ENCODE measurements at places on chromosomes 16 and 17.

GRCh38 chr16:17412791-17413190 is 58.0 kb downstream of the XYLT1 start:
- no peak for DNase-seq

DNA sequence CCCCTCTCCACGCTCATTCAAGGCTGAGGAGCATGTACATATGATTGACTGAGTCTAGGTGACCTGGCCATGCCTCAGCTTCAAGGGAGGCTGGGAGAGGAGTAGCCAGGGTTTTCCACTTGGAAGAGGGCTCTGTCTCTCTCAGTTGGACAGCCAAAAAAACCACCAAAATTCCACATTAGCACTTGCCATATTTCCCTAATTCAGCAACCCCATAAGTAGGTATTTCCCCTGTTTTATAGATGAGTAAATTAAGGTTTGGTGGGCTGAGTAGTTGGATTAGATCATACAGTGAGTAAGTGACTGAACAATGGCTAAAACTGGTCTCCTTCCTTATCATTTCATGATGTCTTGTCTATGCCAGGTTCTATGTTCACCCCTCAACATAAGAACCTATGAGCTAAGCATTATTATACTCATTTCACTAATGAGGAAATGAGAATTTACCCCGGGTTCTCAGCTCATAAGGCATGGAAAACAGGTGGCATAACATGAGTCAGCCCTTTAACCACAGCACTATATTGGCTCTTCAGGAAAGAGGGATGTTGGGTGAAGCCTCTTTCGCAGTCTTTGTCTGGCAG is 68.0 kb upstream of the GAS7 start:
- DNase-seq = no peak

DNA sequence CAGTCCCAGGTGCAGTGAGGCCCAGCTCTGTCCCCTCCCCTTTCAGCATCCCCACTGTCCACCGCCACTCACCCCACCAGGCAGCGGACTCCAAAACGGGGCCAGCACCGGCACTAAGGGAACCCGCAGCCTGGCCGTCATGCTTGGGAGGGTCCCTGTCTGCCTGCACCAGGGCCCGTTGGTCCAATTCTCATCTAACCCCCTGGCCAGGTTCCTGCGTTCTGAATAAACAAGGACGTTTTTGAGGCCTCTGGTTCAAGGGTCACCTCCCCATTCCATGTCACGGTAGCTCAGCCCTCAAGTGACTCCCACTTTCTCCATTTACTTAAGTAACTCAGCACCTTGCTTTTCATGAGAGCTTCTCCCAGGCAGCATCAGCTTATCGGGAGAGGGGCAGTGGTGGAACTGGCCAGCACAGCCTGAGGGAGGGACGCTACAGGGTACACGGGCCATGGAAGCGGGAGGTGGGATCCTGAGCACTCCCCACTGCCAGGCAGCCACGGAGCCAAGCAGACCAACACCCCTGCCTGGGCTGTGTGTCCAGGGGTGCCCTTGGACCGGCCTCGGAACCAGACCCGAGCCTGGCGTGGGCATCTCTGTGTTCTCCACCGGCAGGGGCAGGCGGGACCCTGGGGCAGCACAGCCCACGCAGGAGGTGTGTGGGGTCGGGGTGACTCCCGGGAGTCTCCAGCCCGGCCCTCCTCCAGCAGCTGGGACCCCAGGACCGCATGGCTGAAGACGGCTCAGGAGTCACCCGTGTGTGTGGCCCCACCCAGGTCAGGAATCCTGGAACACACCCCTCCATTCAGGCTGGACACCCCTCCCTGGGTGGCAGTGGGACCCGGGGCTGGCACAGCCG is 74.9 kb upstream of the GNG13 start:
- no peak for DNase-seq

DNA sequence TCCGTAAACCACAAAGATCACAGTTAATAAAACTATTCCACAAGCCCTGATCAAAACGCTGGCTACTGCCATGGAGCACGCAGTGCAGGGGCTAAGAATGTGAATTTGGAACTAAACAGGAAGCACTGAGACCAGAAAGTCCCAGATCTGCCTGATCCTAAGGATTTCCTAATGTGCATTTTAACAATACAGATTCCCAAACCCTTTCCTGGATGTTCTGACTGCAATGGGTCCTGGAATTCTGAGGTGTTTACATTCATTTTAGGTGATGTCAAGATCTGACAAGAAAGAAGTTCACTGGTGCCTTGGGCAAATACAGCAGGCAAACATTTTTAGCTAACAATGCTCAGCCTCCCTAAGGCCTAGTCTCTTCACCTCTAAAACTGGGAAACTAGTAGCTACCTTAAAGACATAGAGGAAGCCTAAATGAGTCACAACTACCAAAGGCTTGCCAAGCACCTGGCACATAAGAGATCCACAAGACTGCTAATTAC is 10.3 kb downstream of the NSMCE1 start:
- DNase-seq = no peak

DNA sequence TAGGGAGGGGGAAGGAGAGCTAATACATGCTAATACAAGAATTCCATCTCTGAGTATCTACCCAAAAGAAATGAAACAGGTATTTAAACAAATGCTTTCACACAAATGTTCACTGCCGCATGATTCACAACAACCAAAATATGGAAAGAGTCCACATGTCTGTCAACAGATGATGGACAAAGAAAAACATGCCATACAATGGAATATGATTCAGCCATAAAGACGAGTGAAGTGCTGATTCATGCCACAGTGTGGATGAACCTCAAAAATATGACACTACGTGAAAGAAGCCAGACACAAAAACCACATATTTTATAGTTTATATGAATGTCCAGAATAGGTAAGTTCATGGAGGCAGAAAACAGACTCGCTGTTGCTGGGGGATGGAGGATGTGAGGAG is 321.4 kb downstream of the FOXL1 start:
- no peak for DNase-seq

DNA sequence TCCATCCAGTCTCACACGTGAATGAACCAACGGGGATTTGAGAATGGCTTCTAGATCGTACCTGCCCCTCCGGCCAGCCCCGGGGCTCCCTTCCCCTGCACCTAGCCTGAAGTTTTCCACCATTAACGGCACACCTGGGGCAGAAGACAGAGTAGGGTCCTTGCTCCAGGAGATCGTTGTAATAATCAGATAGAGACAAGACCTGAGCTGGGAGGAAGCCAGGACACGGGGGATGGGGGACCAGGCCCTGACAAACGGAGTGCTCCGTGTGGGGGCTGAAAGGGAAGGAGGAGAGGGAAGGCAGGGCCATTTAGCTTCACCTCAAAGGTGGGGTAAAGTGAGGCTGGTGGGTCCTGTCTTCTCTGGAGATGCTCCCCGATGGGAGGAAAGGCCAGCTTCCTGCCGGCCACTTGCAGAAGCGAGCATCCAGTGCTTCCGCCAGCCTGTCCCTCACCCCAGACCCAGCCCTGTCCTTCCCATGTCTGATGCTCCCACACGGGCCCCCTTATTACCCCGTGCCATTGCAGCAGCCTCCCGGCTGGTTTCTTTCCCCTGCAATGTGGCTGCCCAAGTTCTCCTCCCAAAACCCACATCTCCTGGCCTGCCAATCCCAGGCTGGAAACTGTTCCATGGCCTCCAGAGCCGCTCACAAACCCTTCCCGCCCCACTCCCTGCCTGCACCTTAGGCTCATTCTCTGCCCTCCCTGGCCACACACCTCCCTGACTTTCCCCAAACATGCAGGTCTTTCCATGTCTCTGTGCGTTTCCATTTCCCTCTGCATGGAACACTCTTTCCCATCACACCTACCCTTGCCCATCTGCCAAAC is 79.3 kb downstream of the MRC2 start:
- no peak for DNase-seq

DNA sequence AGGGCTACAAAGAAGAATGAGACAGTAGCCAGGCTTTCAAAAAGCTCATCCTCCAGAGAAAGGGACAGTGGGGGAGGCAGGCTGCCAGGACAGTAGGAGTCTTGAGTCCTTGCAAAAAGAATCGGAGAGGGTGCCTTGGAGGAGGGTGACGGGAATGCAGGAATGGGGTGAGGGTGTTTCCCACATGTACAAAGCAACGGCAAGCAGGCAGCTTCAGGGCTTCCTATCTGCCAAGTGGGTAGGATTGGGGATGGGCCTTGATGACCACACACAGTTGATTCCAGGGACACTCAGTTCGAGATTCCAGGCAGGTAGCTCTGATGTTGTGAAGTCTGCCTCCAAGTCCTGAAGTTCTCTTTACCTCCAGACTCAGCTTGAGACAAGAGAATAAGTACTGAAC is 54.4 kb downstream of the C17orf67 start:
- no peak for DNase-seq
